Right ventricle myocardium inferior (tissue), 1 donor: ENCODE measurements at places on chromosomes 16 and 17.

- no peak for DNase-seq
Observed at GRCh38 chr17:12320286-12320685, 299.6 kb downstream of the MAP2K4 start.

GRCh38 chr17:75088465-75089417 lies 987 bp downstream of the SLC16A5 start:
- DNase-seq: no peak

- DNase-seq: no peak
Observed at GRCh38 chr17:5980941-5981340, 89.2 kb upstream of the WSCD1 start.

GRCh38 chr17:41814195-41814594 lies 1.4 kb downstream of the FKBP10 start:
- DNase-seq: no peak
